Lower leg skin (tissue), 4 donors: ENCODE measurements at places on chromosomes 7 and 10.

DNA sequence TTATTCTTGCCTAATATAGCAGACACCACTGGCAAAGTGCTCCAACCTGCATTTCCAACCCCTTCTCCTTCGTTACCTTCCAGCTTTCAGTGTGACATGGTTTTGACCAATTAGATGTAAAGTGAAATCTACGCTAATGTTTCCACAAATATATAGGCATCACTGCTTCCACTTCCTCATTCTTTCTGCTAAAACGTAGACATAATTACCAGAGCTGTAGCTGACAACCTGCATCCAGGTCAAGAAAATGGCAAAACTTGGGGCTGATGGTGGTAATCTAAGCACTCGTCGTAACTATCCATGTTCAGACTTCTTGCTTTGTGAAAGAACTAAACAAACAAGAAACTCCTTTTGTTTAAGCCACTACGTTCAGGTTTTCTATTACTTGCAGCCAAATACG lies 41.8 kb upstream of the COL1A2 start:
- DNase-seq = no peak

GRCh38 chr10:29635711-29636144 lies 957 bp upstream of the SVIL start:
- no peak for DNase-seq

DNA sequence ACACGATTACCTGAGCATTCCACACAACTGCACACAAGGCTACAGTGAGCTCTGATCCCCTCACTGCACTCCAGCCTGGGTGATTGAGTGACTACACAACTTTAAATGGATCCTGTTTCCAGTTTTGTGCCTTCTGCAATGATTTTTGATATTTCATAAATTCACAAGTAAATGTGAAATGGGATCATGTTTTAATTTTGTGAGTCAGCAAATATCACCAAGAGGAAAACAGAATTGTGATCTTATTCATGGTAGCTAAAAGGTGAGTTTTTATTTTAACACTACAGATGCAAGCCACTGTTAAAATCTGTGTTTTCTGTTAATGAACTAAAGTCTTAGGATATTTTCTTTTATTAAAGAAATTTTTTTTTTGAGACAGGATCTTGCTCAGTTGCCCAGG lies 11.4 kb downstream of the ICA1 start:
- no peak for DNase-seq

- DNase-seq = no peak
These were observed 155.3 kb upstream of the INHBA start for GRCh38 chr7:41858201-41858600.

DNA sequence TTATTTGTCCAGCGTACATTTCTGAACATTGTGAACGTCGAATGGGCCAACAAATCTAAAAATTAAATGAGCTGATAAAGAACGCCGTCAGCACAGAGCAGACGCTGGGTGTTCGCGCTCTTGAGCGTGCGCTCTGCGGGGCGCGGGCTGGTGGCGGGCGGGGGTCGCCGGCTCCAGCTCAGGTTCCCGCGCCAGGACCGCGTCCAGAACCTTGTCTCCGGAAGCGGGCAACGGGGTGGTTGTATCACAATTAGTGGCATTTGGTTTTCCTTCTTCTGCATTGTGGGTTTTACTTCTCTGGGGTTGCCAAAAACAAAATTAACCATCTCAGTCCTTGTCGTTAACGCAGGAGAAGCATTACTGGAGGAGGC lies 2.4 kb downstream of the CYP2E1 start:
- DNase-seq = no peak

DNA sequence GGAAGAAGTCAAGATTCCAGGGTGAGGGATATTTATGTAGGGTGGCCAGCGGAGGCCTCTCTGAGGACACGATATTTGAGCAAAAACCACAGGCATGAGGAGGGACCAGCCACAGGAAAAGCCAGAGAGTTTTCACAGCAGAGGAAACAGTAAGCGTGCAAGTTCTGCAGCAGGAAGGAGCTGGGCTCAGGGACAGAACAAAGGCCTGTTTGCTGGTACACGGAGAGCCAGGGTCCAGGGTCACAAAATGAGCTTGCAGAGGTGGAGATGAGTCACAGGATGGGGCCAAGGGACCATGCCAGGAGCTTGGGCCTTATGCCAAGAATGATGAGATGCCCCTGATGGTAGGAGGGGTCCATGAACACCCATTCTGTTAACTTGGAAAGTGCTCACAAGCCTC lies 283.5 kb downstream of the PLXNA4 start:
- DNase-seq = peak; percentile 45

DNA sequence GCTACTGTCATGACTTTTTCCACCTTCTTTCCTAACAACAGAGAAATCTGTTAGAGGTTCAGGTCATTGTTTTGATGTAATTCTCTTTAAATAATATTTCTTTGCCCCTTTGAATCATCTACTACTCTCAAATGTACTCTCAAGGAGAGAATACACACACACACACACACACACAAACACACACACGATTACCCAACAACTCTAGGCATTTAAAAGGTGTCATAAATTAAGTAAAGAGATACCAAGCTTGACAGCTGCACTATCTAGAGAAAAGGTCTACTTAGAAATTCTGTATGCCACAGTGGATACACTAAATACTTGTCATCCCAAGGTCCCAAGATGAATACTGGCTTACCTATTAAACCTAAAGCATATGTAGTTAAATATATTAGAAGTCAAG lies 4.8 kb downstream of the PANK1 start:
- no peak for DNase-seq

GRCh38 chr10:30169342-30169741 lies 110.0 kb upstream of the JCAD start:
- no peak for DNase-seq

DNA sequence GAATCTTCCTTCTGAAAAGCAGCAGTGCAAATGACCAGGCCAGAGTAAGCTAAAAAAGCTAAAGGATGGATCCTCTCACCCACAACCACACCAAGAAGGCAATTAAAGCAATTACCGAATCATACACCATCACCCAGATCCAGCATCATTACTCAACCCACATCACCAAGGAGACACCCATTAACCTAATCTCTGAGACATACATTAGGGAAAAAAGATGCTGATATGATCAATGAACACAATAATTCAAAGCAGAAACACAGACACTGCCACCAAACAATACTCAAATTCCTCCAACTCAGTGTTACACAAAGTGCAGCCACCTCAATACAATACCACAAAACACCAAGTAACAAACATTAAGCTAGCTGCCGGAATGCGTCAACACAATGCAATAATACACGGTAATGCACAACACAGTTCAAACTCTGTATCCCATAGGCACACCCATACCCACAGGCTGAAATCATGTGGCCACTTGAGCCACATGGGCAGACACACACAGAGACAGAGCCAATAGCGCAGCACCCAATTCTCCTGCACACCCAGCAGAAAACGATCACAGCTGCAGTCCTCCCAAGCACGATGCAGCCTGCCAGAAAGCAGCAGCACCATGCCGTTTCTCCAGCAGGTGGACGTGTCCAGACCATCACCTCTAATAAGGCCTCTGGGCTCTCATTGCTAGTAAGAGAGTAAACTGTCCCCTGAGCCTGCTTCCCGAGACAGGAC lies 21.5 kb downstream of the PAX2 start:
- DNase-seq = no peak

GRCh38 chr7:38280707-38281106 lies 7.3 kb upstream of the TARP start:
- DNase-seq = no peak
